ENCODE measurements at places on chromosomes 11 and 22.

DNA sequence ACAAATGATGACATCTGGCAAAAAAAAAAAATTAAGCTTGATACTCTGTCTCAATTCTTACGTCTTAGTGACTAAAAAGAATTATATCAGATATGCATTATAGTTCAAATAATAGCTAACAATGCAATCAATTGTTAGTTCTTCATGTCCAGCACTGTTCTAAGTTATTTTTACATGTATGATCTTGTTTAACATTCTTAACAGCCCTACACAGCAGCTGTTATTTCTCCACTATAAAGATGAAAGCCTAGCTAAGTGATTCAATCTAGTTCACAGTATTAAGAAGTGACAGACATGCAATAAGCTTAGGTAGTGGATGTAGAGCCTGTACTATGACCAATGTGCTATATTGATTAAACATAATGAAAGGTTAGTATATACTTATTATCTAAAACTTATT lies 4.1 kb downstream of the ZNF214 start:
- no peak for DNase-seq

- DNase-seq, result no peak
Measured at GRCh38 chr22:25413620-25414019, 150.9 kb upstream of the GRK3 start.

DNA sequence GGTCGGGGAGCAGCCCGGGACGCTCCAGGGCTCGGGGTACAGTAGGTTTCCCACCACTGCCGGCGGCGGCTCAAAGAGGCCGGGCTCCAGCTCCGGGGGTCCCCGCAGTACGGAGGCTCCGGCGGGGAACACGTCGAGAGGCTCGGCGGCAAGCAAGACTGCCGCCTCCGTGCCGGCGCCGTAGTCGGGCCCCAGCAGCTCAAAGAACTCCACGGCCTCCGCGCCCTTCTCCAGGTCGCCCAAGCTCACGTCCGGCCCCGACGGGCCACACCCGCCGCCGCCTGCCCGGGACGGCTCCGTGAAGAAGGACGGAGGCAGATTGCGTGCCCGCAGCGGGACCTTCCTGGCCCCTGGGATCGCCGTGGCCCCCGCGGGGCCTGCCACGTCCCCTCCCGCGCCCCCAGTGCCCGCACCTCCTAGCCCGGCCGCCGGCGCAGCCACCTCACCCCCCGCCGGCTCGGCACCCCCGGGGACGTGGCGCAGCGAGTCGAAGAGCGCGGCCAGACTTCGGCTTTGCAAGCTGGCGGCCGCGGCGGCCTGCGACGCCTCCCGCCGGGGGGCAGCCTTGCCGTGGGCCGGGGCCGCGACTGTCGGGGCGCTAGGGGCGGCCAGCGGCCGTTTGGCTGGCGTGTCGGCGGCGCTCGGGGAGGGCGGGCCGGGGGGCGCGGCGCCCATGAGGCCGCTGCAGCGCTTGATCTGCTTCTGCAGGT lies 775 bp downstream of the FAM181B start:
- DNase-seq, result peak; percentile 67

DNA sequence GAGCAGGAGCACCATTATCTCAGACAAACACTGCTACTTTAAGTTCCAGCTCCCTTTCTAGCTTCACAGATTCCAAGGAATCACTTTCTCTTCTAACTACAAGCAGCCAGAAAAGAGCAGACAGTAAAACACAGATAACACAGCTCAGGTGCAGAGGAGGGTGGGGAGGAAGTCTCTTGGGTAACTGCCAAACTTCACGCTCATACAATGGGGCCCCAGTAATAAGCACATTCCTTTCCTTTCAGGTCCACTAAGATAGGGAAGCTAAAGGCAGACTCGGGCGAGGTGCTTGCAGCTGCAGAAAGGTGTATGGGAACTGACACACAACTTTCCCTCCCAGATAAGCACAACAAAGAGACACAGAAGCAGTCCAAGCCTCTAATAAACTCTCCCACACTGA lies 69.2 kb upstream of the OR9G4 start:
- DNase-seq, result no peak

DNA sequence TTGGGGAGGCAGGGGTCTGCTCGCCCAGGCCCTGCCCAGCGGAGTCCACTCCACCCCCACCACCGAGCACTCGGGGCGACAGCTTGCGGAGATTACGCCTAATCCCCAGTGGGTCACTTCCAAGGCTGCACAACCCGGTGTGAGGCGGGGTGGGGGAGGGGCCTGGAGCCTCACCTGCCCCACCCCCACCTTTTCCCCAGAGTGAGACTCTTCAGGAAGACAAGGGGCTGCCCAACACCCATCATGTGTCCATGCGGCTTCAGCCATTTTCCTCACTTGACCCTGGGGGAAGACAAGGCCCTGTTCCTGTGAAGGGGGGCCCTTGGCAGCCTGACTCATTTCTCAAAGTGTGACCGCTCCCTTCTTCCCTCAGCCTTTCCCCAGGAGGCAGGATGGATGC lies 12.5 kb downstream of the SYNGR1 start:
- no peak for DNase-seq

- DNase-seq, result peak; percentile 54
Measured at GRCh38 chr11:67303132-67303834, at the start of gene SSH3. SSH3 (plus strand) TSS chr11:67303530; CDS start chr11:67303626, 96 bp downstream.

GRCh38 chr22:41305646-41306045 lies 4.3 kb downstream of the ZC3H7B start:
- DNase-seq, result no peak

DNA sequence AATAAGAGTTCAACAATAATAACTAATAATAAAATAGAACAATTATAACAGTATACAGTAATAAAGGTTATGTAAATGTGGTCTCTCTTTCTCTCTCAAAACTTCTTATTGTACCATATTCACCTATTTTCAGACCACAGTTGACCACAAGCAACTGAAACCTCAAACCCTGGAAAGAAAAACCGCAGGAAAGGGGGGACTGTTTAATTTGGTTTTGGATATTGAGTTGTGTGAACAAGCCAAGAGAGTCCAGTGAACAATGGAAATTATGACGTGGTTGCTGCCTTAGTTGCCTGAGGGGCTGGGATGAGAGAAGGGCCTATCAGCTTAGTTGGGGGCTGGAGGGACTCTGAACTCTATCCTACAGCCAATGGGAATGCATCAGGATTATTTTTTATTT lies 178.7 kb upstream of the POU2AF2 start:
- no peak for DNase-seq

DNA sequence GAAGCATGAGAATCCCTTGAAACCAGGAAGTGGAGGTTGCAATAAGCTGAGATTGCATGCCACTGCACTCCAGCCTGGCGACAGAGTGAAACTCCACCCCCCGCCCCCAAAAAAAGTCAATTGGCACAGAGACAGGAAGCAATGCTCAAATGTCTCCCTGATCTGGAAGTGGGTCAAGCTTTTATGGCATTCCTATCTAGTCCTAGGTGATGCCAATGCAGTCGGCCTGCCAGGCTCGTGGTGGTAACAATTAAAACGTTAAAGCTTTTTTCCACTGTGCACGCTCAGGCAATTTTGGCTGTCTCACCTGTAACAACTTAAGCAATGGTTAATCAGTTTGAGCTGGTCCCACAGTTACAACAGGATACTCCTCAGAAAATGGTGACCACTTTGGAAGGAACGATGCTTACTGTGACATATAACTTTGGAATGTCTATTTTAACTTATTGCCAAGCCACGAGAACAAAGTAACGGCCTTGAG lies 18.9 kb upstream of the PISD start:
- DNase-seq, result no peak

DNA sequence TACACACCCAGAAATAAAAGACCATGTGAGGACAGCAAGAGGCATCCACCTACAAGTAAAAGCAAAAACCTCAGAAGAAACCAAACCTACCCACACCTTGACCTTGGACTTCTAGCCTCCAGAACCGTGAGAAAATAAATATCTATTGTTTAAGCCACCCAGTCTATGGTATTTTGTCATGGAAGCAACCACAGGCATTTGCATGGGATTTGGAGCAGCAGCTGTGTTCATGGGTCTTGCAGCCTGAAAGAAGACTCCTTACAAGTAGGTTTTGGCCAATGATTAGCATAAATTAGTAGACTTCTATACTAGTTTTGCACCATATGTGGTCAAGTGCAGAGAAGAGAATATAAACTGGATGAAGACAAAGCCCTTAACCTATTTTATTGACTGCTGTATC lies 27.9 kb downstream of the FSHB start:
- no peak for DNase-seq

DNA sequence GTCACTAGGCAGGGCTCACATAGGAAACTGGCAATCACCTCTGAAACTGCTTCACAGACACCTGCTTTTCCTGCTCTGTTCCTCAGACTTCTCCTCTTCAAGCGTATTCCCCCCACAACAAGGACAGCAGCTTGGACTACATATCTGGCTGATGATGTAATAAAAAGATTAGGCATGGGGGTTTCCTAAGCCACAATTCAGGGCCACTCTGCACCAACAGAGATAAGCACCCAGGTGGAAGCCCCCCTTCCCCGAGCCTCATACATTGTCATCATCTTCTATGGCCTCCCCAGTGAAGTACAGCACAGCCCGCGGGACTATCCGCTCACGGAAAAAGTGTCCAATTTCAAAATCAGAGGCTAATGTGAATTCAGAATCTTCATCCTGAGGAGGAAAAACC lies 25.0 kb upstream of the PHLDA2 start:
- no peak for DNase-seq

DNA sequence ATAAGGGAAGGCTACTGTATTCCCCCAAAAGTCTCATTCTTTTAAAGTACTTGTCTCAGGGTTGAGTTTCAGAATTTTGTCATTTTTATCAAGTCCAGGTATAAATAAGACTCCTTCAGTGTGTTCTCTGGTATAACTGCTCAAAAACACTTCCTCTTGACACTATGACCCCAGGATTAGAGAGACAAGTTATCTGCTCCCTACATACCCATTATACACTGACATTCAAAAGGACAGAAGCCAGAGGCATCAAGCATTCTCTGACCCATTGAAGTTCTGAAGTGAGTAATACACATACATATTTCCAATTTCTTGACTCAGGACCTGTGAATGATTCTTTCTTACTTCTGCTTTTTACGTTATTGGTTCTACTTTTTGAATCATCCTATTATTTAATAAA lies 447.8 kb upstream of the CNTN5 start:
- DNase-seq, result no peak

GRCh38 chr11:64231546-64231945 lies 1.2 kb downstream of the DNAJC4 start:
- no peak for DNase-seq

DNA sequence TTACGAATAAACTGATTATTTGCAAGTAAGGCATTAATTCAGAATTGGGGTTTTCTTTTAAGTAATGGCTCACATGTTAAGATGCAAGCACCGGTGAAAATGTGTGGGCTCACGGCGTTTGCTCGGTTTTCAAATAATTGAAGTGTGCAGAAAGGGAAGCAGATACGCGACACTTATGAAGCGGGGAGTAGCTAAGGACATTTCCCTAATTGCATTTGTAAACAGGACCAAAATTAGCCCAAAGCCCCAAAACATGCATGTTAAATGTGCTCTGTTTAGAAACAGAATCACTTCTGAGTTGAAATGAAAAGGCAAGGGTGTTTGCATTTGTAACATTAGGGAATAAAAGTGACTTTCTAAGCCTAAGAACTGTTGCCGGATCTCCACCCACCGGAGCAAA lies 61.3 kb downstream of the ELFN2 start:
- no peak for DNase-seq

GRCh38 chr11:128279866-128280265 lies 307.5 kb downstream of the ETS1 start:
- DNase-seq, result no peak

- DNase-seq, result no peak
Measured at GRCh38 chr11:97703851-97704250, 1314.0 kb downstream of the JRKL start.

- DNase-seq, result no peak
Measured at GRCh38 chr11:65557280-65558001, 718 bp downstream of the LTBP3 start.

DNA sequence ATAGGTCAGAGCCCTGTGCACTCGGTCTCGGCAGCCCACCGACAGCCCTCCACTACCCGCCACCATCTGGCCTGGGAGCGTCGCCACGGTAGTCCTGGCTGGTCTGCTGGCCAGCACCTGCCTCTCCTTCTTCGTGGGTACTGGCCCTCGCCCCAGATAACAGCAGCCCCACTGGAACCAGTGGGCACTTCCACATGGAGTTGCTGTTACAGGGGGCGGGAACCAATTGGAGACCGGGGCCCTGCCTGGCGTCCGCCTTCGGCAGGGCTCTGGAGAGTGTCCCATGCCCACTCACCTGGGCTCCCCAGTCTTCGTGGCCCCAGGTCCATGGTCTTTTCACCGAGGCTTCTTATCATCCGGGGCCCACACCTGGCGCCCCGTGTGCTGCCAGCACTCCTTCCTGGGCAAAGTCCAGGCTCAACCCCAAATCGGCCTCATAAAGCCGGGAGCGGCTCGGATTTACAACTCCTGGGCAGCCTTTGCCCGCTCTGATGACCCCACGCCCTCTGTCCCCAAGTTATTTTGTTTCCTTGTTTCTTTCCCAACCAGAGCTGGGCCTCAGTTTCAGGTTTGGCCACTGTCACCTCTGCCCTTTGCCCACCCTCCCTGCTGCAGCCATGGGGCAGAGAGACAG lies 12.9 kb upstream of the EHD1 start:
- DNase-seq, result no peak

DNA sequence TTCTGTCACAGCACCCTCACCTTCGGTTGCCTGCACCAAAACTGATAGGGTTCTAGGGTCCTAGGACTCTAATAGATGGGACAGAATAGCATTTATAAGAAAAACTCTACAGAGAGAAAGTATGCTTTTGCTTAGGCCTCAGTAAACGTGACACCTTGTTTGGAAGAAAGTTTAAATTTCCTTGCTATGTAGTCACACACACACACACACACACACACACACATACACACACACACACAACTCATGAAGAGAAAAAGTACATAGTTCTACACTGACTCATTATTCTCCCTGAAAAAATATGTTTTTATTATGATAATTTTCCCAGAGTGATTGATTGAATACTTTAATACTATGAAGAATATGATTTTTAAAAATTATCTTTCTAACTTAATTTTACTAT lies 220.8 kb upstream of the SNX19 start:
- DNase-seq, result no peak

- DNase-seq, result no peak
Measured at GRCh38 chr11:17855531-17856290, 121.1 kb downstream of the KCNC1 start.

GRCh38 chr11:125999234-125999880 lies 53.5 kb downstream of the VSIG10L2 start:
- DNase-seq, result no peak

DNA sequence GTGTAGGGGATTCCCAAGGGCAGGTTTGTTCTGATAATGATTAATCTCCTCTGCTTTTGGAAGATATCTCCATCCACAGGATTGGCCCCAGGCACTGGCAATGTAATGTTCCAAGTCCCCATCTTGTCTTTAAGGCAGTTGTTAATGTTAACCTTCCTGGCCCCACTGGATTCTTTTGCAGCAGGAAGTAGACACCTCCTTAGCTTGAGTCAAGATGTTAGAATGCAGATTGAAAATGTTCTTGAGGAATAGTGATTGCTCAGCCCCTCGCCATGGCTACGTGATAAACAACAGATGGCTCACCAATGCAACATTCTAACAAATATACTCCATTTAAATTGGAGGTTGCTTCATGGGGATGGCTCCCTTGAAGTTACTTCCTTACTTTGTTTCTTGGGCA lies 7.3 kb downstream of the HEPHL1 start:
- DNase-seq, result no peak

Data from hippocampal formation (tissue), 2 donors.